ENCODE measurements at places on chromosomes 1 and 21.

DNA sequence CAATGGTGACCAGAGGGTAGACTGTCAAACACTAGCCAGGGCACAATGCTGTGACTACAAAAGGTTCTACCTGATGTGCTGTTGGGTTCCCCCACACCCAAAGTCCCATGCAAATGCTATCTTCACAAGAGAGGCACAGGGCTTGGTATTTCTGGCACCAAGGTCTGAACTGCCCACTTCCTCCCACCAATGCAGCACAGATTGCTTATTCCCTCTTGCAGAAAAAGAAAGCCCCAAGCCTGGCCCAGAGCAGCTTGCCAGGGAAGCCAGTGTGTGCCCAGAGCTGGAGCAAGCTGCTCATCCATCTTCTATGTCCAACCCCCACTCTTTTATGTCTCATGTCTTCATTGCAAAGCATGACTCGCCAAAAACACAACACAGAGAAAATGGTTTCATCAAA lies 149.4 kb upstream of the CAMK1G start:
- DNase-seq, result no peak

DNA sequence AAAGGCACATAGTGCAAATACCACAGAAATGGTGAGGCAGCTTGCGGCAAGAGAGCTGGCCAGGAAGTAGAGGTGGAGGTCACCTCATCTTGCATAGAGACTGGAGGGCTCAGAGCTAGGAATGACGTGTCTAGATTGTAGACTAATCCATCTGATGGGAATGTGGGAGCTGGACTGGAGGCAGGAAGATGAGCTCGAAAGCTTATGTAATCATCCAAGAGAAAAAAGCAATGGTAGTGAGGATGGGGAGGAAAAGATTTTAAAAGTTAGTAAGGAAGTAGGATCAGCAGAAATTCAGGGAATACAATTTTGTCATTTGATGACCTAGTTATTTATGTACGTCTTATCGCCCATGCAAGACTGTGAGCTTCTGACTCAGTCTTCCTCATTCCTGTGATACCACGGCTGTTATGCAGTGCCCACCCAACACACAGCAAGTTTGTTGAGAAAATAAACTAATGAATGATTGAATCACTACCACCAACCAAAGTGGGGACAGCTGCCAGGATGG lies 123.9 kb downstream of the RRAGC start:
- DNase-seq, result no peak

GRCh38 chr1:10621906-10622305 lies 147.2 kb downstream of the PEX14 start:
- no peak for DNase-seq

DNA sequence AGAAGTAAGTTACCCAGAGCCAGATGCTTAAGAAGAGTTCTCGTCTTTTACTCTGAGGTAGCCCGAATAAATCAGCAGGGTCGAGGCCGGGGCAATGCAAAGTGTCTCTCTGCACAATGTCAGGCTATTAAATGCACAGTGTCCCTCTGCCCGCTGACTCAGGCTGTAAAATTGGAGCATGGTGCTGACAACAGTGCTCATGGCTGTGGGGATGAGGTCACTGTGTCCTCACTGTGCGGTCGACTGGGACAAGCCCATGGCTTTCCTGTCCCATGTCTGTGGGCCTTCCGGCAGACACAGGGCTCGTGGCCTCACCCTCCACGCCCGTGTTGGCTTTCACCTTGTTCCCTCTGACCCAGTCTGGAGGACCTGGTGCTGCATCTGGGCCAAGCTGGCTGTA lies 14.6 kb upstream of the SLC2A1 start:
- DNase-seq, result no peak

- peak; percentile 46 for DNase-seq
Measured at GRCh38 chr1:31795801-31796621, 19.8 kb downstream of the SPOCD1 start.

- DNase-seq, result peak; percentile 99
Measured at GRCh38 chr1:66542811-66543767, 9.1 kb downstream of the SGIP1 start.

DNA sequence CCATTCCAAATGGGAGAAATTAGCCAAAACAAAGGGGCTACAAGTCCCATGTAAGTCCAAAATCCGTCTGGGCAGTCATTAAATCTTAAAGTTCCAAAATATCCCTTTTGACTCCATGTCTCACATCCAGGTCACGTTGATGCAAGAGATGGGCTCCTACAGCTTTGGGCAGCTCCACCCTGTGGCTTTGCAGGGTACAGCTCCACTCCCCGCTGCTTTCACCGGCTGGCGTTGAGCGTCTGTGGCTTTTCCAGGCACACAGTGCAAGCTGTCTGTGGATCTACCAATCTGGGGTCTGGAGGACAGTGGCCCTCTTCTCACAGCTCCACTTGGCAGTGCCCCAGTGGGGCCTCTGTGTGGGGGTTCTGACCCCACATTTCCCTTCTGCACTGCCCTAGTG lies 130.2 kb downstream of the TPR start:
- no peak for DNase-seq

DNA sequence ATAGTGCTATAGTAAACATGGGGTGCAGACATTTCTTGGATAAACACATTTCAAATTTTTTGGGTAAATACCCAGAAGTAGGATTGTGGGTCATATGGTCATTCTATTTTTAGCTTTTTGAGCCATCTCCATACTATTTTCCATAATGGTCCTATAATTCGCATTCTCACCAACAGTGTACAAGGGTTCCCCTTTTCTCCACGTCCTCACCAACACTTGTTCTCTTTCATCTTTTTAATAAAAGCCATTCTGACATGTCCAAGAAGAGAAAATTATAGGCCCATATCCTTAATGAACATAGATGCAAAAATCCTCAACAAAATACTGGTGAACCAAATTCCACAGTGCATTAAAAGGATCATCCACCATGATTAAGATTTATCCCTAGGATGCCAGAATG lies 8.9 kb downstream of the STUM start:
- DNase-seq, result no peak

GRCh38 chr1:79827446-79827845 lies 820.9 kb upstream of the ADGRL4 start:
- DNase-seq, result no peak

- no peak for DNase-seq
Measured at GRCh38 chr1:60510162-60510561, 436.6 kb upstream of the C1orf87 start.

DNA sequence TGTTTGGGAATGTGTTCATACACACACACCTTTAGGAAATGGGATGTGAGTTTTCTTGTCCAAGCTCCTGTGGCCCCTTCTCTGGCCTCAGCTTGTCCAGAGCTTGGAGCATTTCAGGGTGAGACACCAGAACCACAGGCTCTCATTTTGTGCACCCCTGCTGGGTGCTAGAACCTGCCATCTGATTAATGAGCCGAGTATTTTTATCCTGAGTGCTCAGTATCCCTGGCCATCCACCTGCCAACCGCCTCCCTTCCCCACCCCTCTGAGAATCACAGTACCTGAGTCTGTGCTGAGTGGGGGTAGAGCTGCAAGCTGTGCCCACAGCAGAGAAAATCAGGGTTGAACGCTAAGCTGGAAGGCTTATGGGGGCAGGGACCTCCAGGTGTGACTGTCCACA lies 1.4 kb downstream of the CASQ1 start:
- DNase-seq, result no peak

DNA sequence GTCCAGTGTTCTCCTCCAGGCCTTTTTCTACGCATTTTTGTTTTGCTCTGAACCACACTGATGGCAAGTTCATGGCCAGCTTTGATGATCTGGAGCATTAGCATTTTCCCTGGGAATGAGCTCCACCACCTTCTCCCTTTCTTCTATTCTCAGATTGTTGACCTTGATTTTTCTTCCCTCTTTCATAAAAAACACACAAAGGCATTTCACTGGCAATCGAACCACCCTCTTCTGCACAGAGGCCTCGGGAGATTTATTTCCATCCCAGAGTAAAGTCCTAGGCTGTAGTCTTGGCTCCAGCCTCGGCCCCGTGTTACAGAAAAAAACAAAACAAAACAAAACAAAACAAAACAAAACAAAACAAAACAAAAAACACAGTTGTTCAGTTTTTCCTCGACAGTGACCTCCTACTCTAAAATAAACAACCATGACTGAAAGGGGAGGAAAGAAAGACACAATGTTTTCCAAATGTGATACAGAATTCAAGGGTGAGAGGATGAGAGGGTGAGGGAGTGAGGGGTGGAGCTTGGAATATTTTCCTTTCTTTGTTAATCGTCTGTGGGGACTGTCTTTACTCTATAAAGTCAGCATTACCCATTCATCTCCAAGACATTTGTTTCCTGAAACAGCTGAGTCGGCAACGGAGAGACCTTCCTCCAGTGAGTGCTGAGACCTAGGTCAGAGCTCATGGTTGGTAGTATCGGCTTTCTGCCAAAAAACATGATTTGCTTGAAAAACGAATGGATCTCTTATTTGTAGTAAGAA lies 29.8 kb upstream of the RNF186 start:
- no peak for DNase-seq

DNA sequence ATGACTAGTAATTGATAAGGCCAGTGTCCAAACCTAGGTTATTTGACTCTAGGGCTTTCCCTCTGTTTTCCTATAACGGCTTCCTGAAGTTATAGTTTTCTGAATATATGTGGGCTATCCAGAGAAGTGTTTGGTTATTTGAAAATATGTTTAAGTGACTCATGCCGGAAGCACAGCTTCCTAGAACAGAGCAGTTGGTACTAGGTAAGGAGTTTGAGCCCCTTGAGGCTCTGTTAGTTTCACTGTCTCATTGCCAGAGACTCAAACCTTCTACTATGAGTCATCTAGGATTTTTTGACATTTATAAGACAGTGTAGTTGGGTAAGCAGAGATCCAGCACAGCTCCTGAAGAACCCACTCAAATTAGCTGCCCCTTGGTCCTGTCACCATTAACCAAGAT lies 27.1 kb upstream of the LEPR start:
- no peak for DNase-seq

DNA sequence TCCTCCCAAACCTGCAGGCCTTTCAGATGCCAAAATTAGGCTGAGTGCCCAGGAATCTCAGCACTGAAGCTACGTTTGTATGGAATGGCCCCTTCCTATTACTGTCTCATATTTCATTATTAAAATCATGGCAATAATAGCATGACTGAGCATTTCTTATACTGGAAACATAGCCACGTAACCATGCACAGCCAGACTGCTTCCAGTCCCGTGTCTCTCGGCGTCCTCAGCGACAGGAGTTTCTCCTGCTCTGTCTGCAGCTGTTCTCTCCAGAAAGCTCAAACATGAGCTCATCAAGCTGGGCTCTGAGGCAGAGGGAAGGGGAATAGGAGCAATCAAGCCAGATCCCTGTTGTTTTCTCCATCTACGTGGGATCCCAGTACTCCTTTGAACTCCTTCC lies 104.0 kb downstream of the CDC7 start:
- DNase-seq, result no peak

GRCh38 chr1:46128344-46128743 lies 4.1 kb downstream of the PIK3R3 start:
- no peak for DNase-seq

GRCh38 chr1:114008480-114008941 lies 29.2 kb downstream of the OLFML3 start:
- no peak for DNase-seq

DNA sequence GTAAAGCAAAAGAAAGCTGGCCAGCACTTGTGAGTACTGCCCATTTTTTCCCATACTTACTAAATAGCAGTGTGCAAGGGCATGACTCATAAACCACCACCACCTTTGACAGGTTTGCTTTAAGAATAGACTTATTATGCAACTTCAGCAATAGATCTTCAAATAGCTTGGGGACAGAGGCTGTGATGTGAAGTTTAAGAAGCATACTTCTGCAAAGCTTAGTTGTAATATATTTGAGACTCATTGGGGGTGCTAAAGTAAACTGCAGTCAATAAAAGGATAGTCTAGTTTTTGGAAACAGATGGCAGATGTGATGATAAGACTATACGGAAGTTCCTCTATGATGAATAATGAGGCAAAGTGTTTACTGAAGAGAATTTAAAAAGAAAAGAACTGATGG lies 210.0 kb downstream of the PLA2G4A start:
- no peak for DNase-seq

DNA sequence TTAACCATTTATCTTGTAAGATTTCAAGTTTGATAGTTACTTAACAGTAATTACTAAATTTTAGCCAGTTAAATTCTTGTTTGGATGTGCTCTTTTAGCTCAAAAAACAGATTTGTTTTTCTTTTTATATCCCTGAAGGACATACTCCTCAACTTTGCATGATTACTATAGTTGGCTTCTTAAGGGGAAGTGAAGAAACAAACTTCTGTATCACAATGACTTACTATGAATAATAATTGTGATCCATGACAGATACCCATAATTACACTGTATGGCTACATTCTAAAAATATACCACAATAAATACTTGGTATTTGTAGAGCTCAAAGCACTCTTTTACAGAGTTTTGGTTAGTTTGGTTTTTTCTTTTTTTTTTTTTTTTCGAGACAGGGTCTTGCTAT lies 55.8 kb downstream of the IARS2 start:
- DNase-seq, result no peak

- DNase-seq, result no peak
Measured at GRCh38 chr1:27116697-27117096, 38.2 kb downstream of the SLC9A1 start.

DNA sequence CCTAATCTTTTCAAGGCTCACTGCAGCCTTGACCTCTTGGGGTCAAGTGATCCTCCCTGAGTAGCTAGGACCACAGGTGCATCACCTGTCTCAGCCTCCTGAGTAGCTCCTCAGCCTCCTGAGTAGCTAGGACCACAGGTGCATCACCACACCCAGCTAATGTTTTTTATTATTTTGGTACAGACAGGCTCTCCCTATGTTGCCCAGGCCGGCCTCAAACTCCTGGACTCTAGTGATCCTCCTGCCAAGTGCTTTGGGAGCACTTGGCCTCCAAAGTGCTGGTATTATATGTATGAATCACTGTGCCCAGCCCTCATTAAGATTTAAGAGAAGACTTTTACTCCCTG lies 58.5 kb upstream of the S1PR1 start:
- DNase-seq, result no peak

- DNase-seq, result no peak
Measured at GRCh38 chr1:76381450-76382097, 307.0 kb downstream of the ST6GALNAC3 start.

DNA sequence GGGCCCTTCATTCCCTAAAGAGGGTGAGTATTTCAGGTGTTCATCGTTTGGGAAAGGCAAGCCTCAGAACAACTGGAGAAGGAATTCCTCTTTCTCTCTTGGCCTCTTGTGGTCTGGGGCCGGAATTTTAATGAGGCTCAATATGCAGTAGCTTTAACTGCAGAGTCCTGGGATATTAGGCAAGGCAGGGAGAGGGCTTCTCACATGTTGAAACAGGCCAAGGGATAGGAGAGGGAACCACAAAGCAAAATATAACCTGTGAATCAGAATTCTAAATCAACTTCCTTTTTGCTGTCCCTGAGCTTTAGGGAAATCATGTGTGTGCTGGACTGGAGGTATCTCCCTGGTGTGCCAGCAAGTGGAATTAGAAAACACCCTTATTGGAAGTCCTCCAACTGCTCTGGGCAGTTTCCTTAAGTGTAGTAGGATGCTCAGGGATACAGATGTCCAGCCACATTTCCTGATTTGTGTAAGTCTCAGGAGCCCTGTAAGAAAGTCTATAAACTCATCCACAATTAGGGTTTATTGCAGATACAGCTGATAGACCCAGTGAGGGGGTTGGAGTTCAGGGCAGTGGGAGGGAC lies 215.8 kb upstream of the ZRANB2 start:
- no peak for DNase-seq
